Stimulated activated CD4-positive, alpha-beta T cell treated with anti-CD3 and anti-CD28 coated beads, Interleukin-1b, Interleukin-23, amount 100 ng/mL, for 24 hours (primary cell): ENCODE measurements at places on chromosomes 6 and 20.

GRCh38 chr20:32887492-32887891 is 28.8 kb downstream of the EFCAB8 start:
- DNase-seq: no peak

DNA sequence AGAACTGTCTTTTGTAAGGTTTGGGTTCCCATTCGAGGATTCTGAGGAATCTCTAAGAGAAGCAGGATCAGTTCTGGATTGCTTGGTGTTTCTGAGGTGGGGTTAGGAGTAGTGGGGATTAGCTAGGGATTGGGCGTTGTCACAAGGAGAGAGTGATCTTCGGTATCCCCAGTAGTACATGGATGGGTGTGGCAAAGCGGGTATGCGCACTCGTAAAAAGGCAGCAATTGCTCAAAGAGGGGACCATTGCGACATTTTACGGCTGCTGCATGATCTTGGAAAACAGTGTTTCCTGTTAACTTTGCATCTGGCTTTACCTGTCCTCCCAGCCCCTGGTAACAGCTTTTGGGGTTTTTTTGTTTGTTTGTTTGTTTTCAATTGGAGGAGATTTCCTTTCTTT is 9.7 kb upstream of the ZSCAN9 start:
- DNase-seq: no peak

- DNase-seq: no peak
Observed at GRCh38 chr20:56554869-56555268, 21.8 kb downstream of the FAM209B start.

DNA sequence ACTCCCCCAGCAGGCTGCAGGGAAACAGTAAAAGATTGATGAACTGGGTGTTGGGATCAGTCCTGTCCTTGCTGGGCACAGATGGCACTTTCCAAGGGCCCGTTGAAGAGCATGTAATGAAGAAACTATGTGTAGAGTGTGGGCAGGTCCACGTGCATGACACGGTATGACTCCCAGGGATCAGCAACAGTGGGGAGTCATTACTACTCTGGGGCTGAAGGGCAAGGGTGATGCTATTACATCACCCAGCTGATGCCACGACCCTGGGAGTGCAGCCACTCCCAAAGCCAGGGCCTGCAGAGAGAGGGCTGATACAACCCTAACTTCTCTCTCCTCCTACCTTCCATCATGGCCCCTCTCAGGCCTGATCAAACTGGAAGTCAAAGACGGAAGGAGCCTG is 20.1 kb downstream of the KCNK17 start:
- DNase-seq: no peak

- DNase-seq: no peak
Observed at GRCh38 chr6:133741375-133741861, 147.5 kb upstream of the TCF21 start.

DNA sequence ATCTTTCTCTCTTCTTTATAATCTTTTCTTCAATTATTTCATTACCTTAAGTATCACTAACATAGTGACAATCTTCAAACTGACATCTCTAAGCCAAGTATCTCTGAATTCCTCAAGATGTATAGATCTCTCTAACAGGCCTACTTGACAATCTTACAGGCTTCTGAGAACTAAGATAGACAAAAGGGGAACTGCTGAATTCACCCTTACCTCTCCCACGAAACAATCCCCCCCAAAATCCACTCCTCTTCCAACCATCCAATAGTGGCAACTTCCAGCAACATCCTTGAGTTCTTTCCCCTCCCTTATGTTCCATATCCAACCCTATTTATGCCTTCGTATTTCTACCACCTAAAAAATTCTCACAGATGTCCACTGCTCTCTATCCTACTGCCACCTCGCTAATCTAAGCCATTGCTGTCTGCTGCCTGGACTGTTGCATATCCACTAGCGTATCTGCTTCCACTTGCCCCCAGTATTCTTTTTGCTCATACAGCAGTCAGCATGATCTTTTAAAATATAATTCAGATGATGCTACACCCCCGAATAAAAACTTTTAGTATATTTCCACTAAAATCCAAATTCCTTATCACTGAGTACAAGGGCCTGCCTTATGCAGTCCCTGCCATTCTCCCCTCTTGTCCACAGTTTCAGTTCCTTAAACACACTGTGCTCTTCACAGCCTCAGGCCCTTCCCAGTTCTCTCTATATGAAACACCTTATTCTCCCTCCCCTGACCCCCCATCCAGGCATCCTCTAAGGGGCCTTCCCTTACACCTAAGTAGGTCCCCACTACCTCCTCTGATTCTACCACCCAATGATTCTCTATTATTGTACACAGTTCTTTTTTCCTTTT is 8.0 kb downstream of the REPS1 start:
- no peak for DNase-seq

DNA sequence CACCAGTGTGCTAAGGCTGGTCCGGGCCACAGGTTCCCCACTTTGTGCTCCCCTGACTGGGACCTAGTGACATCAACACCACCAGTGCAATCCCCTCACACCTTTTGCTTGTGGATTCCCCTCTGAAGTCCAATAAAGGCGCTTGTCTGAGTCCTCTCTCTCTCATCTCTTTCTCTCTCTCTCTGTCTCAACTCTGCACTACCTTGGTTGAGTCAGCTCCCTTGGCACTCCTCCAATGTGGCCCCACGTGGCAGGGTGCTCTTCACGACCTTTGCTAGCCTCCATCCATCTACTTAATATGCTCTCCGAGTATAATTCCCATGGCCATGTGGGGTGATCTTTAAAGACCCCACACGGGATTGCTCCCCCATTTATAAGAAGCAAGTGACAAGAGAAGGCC is 385.0 kb downstream of the CD83 start:
- no peak for DNase-seq

GRCh38 chr20:33826270-33826897 is 15.2 kb downstream of the CHMP4B start:
- DNase-seq: no peak

DNA sequence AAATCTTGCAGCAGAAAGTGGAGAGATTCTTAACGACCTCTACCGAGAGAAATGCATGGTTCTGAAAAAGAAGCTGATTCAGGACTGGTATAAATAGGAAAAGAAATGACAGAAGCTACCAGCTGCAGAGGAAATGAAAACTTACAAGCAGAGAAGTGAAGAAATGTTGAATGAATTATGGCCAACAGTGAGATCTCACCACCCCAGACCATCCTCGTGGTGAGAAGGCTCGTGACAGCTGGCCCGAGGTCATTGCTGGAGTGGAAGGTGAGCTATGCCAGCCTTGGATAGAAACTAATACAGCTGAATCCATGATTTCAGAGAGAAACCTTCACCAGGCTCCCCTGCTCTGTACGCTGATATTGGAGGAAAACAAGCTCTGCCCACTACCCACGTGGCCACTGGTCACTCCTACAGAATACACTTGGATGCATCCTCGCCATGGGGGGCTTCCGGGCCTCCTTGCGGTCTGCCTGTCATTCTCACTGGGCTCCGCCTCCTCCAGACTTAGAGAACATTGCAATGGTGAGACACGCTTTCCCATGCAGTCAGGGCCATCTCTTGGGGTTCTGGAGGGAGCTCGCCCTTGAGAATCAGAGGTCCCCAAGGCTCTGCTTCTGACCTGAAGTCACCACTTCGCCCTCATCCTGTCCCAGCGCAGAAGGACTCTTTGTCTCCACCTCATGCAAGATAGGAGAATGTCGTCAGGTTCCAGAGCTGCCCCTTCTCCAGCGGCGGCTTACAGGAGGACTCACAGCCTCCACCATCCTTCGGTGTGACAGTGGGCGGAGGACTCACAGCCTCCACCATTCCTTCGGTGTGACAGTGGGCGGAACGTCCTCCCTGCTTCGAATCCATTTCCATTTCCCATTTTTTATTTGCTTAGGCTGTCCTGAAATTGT is 10.6 kb upstream of the TUBB2B start:
- no peak for DNase-seq
